ENCODE measurements at places on chromosomes 4 and X. TPM values are rescaled to one million over a fixed set of nuclear protein-coding genes. Genes with fewer than 3 reads are reported as not detected.

The KLHL13 gene
- 6.3 TPM for total RNA-seq

The NEXMIF gene
- total RNA-seq: 1.8 TPM

The PNMA6F gene
- not detected for total RNA-seq

The ARX gene
- total RNA-seq: 5.8 TPM

The TMEM129 gene
- total RNA-seq: 29.9 TPM

The USP38 gene
- 20.8 TPM for total RNA-seq

The ASB11 gene
- total RNA-seq: not detected

The PLXNB3 gene
- 0.98 TPM for total RNA-seq

The RHOXF1 gene
- total RNA-seq: 1.4 TPM

The NHS gene
- total RNA-seq: 102 TPM

The PABPC1L2B gene
- not detected for total RNA-seq

The OTC gene
- 0.31 TPM for total RNA-seq

The ATP1B4 gene
- not detected for total RNA-seq

The DCX gene
- total RNA-seq: 171 TPM

The PDCL2 gene
- not detected for total RNA-seq

The DGAT2L6 gene
- not detected for total RNA-seq

The CMC4 gene
- total RNA-seq: 3.4 TPM

The MEPE gene
- not detected for total RNA-seq

The AFAP1 gene
- total RNA-seq: 32.9 TPM

The XAGE1A gene
- total RNA-seq: not detected

The PDE5A gene
- total RNA-seq: 44.6 TPM

The TRAM1L1 gene
- total RNA-seq: 4.3 TPM

The FGFBP1 gene
- not detected for total RNA-seq

The SH3D19 gene
- 38.4 TPM for total RNA-seq

The ATP2B3 gene
- 0.11 TPM for total RNA-seq

The DCAF12L2 gene
- 1.1 TPM for total RNA-seq

The DRP2 gene
- total RNA-seq: 0.29 TPM

The GABRB1 gene
- total RNA-seq: 1.6 TPM

The GAB3 gene
- total RNA-seq: 0.13 TPM

The MSANTD1 gene
- total RNA-seq: 2.1 TPM

The PNCK gene
- total RNA-seq: 5.4 TPM

The CFI gene
- 0.24 TPM for total RNA-seq

The FAM200B gene
- total RNA-seq: 31.4 TPM

The CPLX1 gene
- total RNA-seq: 1.4 TPM

The VCX3B gene
- total RNA-seq: not detected

The GATA1 gene
- not detected for total RNA-seq

The VSIG1 gene
- 85.3 TPM for total RNA-seq

The GC gene
- 168 TPM for total RNA-seq

The DEFB131A gene
- total RNA-seq: not detected

Measured in progenitor cell of endocrine pancreas (in vitro differentiated cells).